ENCODE measurements at places on chromosomes 4 and X.

- no peak for DNase-seq
These were observed 162.2 kb upstream of the NDST4 start for GRCh38 chr4:115275615-115276014.

- DNase-seq, result no peak
These were observed 43.8 kb downstream of the PJA1 start for GRCh38 chrX:69121321-69122000.

GRCh38 chrX:114272096-114272686 is 311.7 kb upstream of the HTR2C start:
- DNase-seq, result no peak

GRCh38 chr4:70181864-70182263 is 13.7 kb upstream of the ODAM start:
- DNase-seq, result no peak

DNA sequence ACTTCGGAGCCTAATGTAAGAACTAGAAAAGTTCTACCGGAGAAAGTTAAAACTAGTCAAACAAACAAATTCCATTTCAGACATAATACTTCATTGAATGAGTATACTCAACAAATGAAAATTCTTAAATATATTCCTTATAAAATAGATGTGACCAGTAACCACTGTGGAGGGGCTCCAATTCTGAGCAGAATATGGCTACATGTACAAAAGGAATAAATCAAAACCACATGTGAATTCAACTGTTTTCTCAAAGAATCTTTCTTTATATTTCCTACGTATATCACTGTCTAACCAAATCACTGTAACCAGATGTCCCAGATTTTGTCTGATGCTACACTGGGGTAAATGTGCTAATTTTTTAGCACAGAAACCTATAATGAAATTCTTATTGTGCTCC is 49.0 kb downstream of the HTN1 start:
- DNase-seq, result no peak

GRCh38 chr4:41146196-41146595 is 68.1 kb downstream of the APBB2 start:
- no peak for DNase-seq

DNA sequence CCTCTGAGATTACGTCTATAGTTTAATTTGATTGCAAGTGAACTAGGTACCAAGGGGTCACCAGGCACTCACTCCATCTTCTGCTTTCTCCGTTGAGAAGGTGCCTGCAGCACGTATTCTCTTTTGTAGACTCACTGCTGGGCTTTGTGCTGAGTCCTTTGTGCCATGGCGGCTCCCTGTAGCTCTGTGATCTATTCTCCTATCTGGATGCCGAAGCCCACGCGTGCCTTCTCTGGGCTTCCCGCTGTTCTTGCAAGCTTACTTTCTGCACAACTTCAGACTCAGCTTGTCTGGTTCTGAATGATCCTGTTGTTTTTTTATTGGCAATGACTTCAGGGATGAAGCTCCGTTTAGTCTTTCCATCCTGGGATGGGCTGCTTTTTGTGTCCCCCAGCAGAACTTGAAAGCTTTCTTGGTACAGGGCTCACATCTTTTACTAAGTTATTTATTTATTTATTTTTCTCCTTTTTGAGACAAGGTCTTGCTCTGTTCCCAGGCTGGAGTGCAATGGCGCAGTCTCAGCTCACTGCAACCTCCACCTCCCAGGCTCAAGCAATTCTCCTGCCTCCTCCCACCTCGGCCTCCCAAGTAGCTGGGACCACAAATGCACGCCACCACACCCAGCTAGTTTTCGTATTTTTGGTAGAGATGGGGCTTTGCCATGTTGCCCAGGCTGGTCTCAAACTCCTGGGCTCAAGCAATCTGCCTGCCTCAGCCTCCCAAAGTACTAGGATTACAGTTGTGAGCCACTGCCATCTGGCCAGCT is 100.9 kb upstream of the NKX1-1 start:
- DNase-seq, result no peak

DNA sequence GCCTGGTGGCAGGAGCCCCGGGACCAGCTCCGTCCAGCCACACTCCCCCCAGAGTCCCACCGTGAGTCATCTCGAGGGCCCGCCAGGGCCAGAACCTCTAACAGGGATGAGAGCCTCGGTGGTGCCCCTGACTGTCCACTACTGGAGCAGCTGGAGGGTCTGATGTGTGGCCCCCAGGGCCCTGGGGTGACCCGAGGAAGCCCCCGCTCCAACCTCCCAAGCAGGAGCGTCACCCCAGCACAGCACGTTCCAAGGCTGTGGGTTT is 135.9 kb upstream of the NKX1-1 start:
- DNase-seq, result no peak

DNA sequence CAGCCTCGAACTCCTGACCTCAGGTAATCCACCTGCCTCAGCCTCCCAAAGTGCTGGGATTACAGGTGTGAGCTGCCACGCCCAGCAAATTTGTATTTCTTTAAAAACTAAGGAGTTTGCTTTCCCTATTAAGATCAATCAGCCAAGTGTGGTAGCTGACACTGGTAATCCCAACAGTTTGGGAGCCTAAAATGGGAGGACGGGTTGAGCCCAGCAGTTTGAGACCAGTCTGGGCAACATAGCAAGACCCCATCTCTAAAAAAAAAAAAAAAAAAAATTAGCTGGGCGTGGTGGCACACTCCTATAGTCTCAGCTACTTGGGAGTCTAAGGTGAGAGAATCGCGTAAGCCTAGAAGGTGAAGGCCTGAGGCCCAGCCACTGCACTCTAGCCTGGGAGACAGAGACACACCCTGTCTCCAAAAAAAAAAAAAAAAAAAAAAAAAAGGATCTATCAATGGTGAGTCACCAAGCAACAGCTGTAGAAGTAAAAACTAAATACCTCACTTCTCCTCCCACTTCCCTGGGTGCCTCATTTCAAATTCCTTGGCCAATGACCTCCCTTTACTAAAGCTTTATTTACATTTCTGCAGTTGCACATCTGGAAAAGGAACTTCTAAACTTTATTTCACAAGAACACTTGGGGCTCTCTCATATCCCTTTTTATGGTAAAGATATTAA is 54.5 kb downstream of the LDB2 start:
- peak; percentile 80 for DNase-seq
